Erythroblast (primary cell): ENCODE measurements at places on chromosomes 4 and X.

- DNase-seq = no peak
These were observed 534.5 kb downstream of the GLUD2 start for GRCh38 chrX:121581885-121582284.

DNA sequence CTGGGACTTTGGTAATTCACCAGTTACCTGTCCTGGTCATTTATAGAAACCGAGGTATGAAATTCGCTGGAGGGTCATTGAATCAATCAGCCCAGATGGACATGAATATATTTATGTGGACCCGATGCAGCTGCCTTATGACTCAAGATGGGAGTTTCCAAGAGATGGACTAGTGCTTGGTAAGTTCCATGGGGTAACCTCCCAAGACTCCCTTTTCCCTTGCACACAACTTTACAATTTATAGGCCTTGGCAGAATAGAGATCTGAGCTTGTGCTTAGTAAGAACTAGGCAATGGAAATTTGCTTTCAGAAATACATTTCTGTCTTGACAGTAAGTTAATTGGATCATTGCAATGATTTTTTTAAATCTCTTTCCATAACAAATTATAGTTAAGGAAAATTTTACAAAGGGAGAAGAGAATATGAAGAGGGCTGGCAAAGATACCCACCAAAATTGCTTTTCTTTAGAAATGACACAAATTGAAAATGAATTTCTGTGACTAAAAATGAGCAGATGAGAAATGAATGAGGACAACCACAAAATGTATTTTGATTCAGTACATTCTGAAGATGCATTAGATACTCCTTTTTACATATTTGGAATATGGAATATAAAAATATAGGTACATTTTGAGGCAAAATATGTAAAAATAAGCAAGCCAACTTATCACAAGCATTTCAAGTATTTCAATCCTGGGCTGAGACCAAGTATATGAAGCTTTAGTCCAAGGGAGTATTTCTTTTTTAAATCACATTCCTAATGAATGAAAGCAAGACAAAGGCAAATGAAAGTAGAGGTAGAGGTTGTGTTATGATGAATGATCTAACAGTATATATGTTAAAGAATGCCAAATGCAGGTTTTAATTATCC lies 45.9 kb downstream of the PDGFRA start:
- DNase-seq = no peak

DNA sequence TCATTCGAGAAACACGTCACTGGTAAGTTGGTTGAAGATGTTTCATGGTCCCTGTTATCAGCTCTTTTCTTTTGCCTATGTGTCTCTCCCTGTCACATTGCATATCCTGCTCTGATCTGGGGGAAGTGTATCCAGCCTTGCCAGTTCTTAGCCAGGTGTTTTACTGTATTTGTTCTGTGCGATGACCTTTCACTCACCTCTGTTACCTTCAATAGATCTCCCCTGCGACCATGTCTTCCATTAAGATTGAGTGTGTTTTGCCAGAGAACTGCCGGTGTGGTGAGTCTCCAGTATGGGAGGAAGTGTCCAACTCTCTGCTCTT lies 2.6 kb downstream of the RGN start:
- no peak for DNase-seq

DNA sequence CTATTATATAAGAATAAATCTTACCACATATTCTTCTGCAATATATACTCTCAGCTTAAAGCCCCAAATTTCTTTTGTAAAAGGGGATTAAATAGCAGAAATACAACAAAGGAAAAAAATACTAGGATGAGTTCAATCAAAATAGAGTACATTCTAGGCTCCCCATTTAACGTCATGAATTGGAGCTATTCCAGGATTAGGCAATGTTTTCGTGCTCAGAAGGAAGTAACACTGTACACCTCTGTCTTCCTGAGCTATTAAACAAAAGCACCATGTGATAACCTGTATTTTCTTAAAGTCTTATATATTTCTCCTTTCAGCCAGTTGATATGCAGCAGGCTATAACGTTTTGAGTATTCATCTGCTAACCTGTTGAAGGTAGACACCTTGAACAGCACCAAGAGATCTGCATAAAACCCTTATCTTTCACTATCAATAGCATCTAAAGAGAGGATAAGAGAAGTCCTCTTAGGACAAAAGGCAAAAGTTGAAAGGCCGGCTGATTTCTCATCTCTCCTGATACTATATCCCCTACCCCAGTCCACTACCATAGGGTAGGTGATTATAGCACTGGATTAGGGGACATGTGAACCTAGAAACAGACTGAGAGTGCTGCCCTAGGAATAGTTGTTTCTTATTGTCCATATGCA lies 31.5 kb downstream of the TEC start:
- no peak for DNase-seq

GRCh38 chr4:34953145-34953799 lies 1291.0 kb downstream of the ARAP2 start:
- DNase-seq = no peak

GRCh38 chrX:150012647-150013381 lies 74.5 kb upstream of the EOLA2 start:
- no peak for DNase-seq

GRCh38 chrX:134734466-134734952 lies 76.2 kb upstream of the PLAC1 start:
- DNase-seq = no peak

DNA sequence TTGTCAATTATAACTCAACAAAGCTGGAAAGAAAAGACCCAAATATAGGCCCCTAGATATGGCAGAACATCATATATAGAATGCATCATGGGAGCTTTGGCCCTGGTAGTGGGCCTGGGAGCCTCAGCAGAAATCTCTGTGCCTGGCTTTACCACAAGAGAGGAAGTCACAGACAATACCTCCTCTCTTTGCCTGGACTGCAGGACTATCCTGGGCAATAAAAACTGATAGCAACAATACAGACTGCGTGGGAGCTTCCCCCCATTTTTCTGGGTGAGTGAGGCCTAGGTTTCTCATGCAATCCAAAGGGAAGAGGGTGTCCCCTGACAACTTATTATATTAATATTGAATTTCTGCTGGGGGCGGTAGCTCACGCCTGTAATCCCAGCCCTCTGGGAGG lies 64.0 kb upstream of the NFKB1 start:
- no peak for DNase-seq

- DNase-seq = no peak
These were observed 403.6 kb upstream of the ANXA10 start for GRCh38 chr4:167688660-167689142.

DNA sequence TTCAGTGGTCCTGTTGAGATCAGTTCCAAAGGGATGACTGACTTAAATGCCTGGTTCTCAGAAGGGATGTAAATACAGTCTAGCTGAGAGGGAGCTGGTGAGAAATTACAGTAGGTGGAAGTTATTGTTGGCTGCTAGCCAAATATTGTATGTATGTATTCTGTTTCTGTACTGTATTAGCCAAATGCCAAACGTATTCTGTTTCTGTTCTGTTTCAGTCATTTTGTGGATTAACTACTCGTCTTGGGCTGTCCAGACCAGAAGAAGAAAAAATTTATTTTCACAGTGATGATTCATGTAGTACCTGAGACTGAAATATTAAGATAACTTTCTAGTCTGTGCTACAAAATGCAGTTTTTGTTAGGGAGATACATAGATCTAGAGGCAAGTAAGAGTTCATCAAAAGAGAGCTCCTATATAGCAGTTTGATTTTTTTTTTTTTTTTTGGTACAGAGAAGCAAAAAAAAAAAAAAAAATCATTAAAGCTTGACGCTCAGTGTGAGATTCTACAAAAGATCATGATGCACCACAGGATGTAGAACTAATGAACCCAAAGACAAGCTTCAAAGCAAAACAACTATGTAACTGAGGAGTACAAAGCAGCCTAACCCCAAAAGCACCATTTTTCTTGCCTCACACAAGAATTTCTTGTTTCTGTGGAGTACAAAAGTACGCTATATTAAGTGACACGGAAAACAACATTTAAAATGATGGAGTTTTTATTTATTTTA lies 54.8 kb downstream of the CASP6 start:
- peak; percentile 3 for DNase-seq

DNA sequence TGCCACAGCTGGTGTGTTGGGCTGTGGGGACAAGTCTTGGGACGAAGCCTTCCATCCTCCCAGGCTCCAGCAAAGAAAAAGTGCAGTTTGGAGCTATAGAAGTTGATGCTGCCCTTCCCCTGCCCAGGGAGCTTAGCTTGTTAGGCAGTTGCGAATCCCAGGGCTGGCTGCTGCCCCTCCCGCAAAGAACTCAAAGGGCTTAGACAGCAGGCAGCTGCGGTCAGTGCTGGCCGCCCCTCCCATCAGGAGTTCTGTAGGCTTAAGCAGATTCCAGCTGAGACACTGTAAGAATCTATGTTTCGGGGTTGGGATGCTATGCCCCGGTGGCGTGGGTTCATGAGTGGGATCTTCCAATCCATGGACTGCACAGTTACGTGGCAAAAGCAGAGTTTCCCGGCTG lies 956.7 kb downstream of the GLUD2 start:
- no peak for DNase-seq

- DNase-seq = no peak
These were observed 9.6 kb upstream of the PGRMC1 start for GRCh38 chrX:119226446-119226845.

DNA sequence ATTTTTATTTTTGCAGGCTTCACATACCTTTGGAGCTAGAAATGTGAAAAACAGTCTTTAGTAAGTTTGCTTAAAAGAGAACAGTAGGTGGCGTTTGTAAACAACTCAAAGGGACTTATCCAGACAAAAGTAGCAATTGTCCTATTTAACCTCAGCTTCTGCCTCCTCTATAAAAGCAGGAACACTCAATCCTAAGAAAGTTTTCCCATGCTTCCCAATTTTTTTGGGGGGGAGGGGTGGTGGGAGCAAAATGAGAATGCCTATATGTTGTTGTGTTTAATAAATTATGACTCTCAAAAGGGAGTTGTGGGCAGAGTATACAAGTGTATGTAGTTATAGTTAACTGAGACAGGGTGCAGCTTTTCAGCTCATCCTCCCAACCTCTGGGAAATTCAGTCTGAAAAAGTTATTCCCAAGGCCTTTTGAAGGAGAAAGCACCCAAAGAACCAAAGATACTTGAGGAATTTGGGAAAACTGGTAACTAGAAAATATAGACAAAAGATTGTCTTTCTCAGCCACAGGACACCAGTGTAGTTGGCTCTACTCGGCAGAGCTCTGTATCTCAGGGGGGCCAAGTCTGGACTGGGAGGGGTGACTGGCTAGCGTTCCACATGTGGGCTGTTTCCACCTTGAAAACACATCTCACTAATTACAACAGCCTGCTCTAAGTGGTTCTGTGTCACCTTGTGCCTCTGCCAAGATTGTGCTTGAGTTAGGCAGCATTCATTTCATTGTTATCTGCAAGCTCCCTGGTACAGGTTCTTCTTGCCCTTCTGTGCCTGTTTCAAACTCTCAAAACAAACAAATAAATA lies 2.8 kb downstream of the SFRP2 start:
- DNase-seq = peak; percentile 25

- DNase-seq = no peak
These were observed 999 bp upstream of the CTBP1 start for GRCh38 chr4:1249731-1250526.

- DNase-seq = no peak
These were observed 10.6 kb downstream of the OTC start for GRCh38 chrX:38363046-38363445.

- no peak for DNase-seq
These were observed 86.7 kb upstream of the TRIM2 start for GRCh38 chr4:153117554-153117953.

- DNase-seq = no peak
These were observed 96.7 kb upstream of the SLC7A11 start for GRCh38 chr4:138338840-138339239.

DNA sequence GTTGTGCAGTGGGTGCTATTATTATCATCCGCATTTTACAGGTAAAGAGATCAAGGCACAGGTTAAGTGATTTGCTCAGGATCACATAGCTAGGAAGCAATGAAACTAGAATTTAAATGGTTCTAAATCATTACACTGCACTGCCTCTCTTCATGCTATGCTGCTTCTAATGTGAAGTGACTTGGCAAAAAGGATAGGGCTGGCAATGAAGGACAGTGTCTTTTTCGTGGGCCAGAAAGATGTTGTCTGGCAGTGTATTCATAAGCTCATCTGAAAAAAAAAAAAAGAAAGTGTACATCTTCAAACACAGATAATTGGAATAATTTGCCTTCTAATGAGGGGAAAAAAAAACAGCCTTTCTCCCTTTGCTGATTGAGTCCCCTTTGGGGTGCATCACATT lies 132.2 kb upstream of the FUNDC1 start:
- DNase-seq = no peak

DNA sequence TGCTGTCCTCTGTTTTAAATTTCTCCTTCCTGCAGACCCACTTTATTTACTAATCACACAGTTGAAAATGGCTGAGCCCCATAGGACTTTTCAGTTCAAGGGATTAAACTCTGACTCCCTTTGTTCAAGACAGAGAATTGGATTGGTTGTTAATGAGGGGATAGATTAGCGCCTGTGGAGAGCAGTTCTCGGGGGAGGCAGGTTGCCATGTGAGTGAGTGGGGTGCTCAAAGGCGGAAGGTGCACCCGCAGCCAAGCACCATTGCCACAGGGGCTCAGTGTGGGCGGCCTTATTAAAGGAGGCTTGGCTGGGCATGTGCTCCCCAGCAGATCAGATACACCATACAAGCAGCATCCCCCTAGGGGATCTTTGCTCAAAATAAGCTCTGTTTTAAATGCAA lies 7.9 kb upstream of the CBR4 start:
- no peak for DNase-seq

GRCh38 chr4:159542296-159542695 lies 439.4 kb downstream of the RAPGEF2 start:
- no peak for DNase-seq

- no peak for DNase-seq
These were observed 184.4 kb downstream of the TENM3 start for GRCh38 chr4:182427554-182427953.

DNA sequence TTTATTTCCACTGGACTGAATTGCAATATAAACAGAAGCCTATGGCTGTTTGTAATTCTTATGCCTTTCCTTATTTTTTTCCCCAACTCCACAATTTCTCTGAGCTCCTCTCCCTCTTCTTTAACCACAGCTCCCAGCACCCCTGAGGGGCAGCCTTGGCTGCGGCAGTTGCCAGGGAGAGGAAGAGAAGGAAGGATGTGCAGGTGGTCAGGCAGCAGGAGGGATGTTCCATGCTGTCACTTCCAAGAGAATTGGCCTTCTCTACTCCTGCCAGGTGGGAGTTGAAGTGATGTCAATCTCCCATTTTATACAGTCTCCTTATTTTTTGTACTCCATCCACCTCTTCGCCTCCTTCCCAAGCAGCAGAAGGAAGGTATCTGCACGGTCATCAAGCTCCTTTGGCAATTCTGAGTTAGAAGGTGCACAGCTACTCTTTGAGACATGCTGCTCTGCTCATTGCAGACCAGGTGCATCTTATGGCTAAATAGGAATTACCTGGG lies 343.3 kb upstream of the RPS6KA3 start:
- DNase-seq = no peak

DNA sequence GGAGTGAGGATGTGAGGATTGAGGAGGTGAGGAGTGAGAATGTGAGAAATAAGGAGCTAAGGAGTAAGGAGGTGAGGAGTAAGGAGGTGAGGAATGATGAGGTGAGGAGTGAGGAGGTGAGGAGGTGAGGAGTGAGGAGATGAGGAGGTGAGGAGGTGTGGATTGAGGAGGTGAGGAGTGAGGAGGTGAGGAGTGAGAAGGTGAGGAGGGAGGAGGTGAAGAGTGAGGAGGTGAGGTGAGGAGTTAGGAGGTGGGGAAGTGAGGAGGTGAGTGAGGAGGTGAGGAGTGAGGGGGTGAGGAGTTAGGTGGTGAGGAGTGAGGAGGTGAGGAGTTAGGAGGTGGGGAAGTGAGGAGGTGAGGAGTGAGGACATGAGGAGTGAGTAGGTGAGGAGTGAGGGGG lies 74.8 kb upstream of the MXD4 start:
- no peak for DNase-seq

- no peak for DNase-seq
These were observed 372.1 kb upstream of the EMCN start for GRCh38 chr4:100889898-100890297.

GRCh38 chr4:178340468-178340867 lies 898.2 kb upstream of the AGA start:
- DNase-seq = no peak
